Occipital lobe (tissue), 3 donors: ENCODE measurements at places on chromosomes 5 and 9. TPM values are rescaled to one million over a fixed set of nuclear protein-coding genes. Genes with fewer than 3 reads are reported as not detected.
A peak's percentile ranks its signal among the peaks of the same experiment; 100 is the strongest.

The ANKRD34B gene
- total RNA-seq, result 0.16 TPM

DNA sequence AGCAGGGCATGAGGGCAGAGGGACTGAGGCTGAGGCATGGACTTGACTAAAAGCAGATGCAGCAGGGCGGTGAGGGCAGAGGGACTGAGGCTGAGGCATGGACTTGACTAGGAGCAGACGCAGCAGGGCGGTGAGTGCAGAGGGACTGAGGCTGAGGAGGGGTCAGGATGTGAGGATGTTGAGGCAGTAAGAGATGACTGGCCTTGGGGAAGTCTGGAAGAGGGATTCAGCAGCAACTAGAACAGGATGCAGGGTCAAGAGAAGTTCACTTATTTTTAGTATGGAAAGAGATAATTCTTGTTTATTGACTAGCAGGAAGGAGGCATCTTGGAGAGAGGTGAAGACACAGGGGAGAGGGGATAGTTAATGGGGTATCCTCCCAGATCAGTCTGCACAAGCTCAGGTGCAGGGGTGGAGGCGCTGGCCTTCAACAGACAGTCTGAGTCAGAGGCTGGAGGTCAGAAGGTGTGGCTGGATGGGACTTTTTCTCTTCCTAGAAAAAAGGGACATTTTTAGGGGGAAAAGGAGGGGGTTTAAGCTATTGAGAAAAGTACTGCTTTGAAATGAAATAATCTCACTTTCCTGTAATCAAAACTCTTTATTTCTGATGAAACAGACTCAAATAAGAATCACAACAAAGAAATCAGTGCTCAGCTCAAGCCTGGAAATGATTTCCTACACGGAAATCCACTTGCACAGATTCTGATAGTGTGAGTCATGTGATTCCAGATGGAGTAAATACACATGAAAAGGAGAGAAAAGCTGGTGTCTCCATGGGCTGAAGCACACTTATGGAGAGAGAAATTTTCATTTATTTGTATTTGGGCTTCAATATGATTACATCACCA is 130.9 kb downstream of the PALM2AKAP2 start:
- no peak for DNase-seq

DNA sequence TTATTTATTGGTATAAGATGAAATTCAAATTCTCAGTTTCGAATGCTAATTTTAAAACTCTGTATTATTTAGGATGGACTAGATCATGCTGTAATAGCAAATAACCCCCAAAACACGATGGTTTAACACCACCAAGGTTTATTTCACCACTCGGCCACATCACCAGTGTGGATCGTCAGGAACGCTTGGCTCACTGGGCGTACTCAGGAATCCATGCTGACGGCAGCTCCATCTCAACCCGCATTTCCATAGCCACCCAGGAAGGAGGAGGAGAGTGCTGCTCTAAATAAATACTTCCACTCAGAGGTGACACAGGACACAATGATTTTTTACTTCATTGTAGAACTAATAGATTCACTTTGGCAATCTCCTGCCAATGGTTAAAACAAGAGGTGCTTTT is 347.4 kb downstream of the SH3GL2 start:
- DNase-seq, result no peak

DNA sequence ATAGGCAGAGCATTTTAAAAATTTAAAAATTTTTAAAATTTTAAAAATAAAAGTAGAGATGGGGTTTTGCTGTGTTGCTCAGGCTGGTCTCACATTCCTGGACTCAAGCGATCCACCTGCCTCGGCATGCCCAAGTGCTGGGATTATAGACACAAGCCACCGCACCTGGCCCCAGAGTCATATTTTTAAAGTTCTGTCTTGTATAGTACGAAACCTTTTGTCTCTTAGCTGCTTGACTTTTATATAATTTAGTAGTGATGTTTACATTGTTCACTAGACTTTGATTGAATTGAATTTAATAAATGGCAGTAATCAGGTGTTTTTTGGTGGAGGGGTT is 31.0 kb downstream of the LRRTM2 start:
- DNase-seq, result no peak

The ITGA2 gene
- total RNA-seq, result 5.5 TPM

The INSL6 gene
- not detected for total RNA-seq

GRCh38 chr9:134532084-134532483 is 109.5 kb upstream of the COL5A1 start:
- DNase-seq, result no peak

- DNase-seq, result no peak
Measured at GRCh38 chr5:172946146-172946545, 13.1 kb upstream of the RPL26L1 start.

The FASTKD3 gene
- 21.4 TPM for total RNA-seq

DNA sequence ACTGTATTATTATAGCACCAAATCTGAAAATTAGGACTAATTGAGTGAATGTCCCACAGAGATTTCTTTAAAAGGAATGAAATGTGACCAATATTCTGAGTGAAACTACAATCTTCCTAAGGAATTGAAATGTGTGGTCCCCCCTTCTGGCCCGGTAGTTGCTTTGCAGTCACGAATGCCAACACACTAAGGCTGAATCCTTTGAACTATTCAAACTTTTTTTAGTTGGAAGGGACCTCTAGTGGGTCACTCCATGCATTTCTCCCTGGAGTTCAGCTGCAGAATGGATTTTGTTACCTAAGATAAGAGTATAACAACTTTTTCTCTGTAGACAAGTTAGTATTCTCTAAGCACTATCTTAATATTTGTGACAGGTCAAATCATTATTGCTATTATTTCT is 2.8 kb downstream of the CDH6 start:
- no peak for DNase-seq

The PNPLA7 gene
- 0.94 TPM for total RNA-seq

- DNase-seq, result no peak
Measured at GRCh38 chr5:24183981-24184380, 460.8 kb downstream of the CDH10 start.

The CEL gene
- not detected for total RNA-seq

- DNase-seq, result peak; percentile 46
Measured at GRCh38 chr5:174503461-174504265, 220.7 kb upstream of the MSX2 start.
